ENCODE measurements at places on chromosomes 1 and 21.
A peak's percentile ranks its signal among the peaks of the same experiment; 100 is the strongest.

- no peak for DNase-seq
Measured at GRCh38 chr21:45511661-45512431, 30.4 kb downstream of the SLC19A1 start.

DNA sequence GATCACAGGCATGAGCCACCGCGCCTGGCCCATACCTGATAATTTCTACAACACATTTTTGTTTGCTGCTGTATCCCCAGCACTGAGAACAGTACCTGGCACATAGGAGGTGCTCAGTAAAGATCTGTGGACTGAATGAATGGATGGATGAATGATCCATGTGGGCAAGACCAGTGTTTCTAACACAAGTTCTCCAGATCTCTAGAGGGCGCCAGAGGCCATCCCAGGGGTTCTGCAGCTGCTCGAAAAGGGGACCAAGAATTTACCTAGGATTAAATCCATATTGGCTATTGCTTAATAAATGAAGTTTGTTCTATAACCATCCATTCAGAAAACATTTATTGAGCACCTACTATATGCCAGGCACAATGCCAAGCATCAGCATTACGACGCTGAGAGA is 167.7 kb downstream of the ACTL8 start:
- DNase-seq = peak; percentile 4

DNA sequence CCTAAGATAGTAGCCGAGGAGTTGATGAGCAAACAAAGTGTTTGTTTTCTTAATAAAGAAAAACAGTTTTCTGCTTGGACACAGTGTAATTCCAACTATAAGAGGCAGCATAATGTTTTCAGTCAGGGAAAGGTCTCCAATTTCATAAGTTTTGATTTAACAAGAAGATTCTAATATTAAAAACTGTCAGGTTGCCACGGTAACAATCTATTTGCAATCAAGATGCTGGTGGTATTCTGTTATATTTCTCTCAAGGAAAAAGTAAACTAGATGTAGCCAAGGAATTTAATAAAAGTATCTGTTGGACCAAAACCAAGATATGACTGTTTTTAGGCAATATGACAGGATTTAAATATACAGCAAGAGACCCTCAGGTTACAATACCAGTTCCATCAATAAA is 211.7 kb downstream of the SMYD3 start:
- DNase-seq = no peak

DNA sequence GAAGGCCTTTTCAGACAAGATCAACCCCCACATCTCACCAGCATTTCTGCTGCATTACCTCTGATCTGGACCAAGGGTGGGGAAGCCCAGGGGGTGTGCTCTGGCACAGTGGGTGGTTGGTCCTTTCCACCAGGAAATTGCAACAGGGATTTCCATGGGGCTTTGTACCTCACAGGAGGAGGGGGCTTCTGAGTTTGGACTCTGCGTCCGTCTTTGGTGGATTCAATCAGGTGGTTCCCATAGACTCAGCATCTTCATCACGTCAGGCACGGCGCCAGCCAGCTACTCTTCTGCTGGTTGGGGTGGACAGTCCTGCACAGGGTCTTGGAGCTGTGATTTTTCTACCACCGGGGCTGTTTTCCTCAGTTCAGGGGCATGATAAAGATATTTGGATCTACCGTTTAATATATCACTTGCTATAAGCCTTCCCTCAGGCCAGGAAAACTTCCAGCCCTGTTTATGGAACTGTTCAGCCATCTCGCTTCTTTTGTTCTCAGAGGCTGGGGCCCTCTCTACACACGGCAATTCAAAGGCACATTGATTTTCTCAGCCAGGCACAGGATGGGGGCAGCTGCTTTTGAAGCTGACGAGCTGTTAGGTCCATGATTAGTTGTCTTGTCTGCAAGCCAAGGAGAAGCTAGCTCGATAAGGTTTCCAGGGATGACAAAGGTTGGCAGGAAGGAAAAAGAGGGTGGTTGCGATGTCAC is 467.3 kb downstream of the CAMTA1 start:
- DNase-seq = no peak

GRCh38 chr1:213376862-213377372 is 325.9 kb downstream of the RPS6KC1 start:
- no peak for DNase-seq

- DNase-seq = no peak
Measured at GRCh38 chr1:75548721-75549480, 62.0 kb downstream of the SLC44A5 start.

DNA sequence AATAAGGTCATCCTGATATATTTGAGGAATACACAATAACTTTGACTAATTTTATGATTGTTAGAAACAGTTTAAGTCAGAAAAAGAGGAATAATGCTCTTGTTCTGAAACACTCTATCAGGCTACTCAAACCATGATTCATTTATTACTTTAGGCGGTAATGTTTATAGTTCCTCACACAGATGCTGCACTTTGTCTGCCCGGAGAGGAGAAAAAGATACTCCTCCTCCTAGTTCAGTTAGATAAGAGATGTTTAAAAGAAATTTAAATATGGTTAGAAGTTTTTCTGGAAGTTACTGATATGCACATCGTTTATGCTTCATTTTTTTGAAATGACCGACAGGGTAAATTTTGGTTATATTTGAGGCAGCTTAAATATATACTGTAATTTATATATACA is 103.0 kb downstream of the ZMYM4 start:
- no peak for DNase-seq

DNA sequence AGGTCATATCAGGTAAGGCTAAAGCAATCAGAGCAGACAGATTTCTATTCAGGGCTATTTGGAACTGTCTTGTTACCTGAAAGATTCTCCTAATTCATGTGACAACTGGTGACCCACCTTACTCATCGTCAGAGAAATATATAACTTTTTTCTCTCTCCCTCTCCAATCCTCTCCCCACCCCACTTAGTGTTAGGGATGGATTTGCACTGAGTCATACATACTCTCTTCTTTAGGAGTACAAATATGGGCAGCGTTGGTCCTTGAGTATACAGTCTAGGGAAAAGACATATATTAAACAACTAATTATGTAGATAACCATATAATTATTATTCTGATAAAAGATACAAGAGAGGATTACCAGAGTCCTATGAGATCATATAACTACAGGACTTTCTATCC is 246.3 kb downstream of the HHIPL2 start:
- no peak for DNase-seq

GRCh38 chr1:12152113-12152891 is 14.5 kb upstream of the TNFRSF1B start:
- no peak for DNase-seq

- no peak for DNase-seq
Measured at GRCh38 chr1:77841574-77841973, 46.9 kb upstream of the NEXN start.

GRCh38 chr1:175272361-175272760 is 79.8 kb upstream of the KIAA0040 start:
- DNase-seq = no peak

DNA sequence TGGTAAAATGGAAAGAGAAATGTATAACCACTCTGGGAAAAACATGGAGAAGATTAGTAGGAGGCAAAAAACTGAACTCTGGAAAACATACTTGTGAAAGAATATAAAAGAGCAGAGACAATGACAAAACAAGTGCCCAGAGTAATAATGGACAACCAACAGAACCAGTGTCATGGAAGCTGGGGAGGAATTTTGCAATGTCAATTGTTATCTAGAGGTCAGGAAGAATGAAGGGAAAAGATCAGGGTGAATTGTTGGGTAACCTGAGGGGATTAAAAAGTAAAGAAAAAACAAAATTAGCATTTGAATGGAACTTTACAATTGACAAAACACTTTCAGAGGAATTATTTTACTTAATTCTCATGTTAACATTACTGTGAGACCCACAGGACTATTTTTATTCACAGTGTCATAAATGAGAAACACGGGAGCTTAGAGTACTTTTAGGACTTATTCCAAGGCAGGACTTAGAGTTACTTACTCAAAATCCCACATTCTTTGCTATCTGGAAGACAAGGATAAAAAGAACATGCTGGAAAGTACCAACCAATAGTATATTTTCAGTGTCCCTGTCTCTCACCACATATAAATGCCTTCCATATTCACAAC is 19.5 kb downstream of the JAM2 start:
- no peak for DNase-seq

GRCh38 chr1:150981177-150981804 is 801 bp upstream of the ANXA9 start:
- no peak for DNase-seq

GRCh38 chr1:53660666-53661065 is 78.3 kb downstream of the GLIS1 start:
- no peak for DNase-seq

DNA sequence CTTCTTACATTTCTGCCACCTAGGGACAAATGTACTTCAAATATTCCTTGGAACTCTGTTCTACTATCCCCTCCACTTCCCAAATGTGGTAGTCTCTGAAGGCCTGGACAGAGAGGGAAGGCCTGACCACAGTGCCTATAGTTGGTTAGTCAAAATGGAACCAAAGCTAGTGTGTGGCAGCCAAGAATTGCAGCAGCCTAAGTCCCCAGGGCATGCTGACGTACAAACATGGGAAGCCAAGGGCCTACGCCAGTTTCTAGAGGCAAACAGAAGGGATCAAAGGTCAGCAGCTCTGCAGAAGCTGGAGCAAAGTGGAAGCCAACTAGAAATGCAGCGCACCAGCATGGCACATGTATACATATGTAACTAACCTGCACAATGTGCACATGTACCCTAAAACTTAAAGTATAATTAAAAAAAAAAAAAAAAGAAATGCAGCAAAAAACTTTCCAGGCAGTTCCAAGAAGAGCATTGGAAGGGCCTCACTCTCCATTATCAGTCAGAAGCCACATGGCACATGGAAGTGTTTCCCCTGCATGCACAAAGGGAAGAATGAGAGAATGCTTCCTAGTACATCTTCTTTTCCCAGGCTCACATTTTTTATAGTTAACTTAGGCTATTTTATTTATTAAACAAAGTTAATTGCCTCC is 39.4 kb upstream of the GADD45A start:
- no peak for DNase-seq

DNA sequence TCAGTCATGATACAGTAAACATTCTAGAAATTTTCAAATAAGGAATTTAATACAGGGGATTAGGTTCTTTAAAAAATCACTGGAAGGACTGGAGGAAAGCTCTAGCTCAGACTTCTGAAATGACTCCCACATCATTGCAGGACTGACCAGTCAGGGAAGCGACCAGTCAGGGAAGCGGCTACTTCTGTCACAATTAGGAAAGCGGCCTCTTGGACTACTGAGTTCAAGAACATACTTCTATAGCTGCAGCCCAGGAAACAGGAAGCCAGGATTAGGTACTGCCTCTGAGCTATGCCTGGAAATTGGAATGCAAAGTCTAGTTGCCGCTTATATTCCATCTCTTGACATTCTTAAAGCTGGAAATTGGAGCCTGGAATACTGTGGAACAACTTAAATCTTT is 45.5 kb downstream of the USP25 start:
- no peak for DNase-seq

DNA sequence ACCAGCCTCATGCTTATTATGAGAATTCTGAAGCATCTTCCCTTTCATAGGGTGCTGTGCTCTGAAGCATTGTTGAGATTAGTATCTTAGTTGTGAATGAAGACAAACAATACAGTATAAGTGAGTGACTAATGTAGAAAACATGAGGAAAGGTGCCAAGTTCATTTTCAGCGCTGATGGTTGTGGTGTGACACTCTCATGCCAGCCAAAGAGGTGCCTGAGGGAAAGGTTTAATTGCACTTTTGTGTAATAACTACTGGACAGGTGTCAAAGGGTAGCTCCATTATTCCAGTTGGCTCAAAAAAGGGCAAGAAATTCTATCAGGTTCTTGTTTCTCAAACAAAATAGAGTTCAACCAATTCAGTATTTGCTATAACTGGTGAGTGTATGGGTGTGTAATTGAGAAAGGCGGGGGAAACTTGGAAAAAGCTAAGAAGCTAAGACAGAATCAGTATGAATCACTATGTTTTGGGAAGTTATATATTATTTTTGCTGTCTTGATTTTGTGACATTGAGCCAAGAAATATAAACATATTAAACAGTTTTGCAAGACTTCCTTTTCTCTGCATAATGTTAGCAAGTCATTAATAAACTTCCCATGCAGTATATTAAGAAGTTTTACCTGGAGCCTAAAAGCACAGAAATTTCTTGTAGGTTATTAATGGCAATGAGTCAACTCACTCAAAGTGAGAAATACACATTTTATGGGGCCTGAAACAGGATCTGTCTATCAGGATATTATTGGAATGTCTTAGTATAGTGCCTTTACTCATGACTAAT is 31.8 kb downstream of the KCNK2 start:
- DNase-seq = no peak

GRCh38 chr1:221637641-221638041 is 104.2 kb downstream of the DUSP10 start:
- DNase-seq = no peak

DNA sequence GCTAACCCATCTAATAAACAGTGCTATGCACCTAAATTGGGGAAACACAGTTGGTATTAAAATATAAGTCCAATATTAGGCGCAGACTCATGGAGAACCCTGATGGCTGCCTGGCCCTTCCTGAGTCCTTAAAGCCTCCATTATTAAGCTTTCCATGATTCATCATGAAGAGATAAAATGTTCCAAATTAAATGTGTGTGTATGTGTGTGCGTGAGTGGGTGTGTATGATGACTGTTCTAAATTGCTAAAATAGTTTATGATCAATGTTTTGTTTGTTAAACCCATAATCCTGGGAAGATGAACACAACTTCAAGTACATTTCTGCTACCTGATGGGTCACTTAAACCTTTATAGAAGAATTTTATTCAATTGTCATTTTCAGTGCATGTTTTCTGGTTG is 6.3 kb upstream of the RBBP5 start:
- no peak for DNase-seq

DNA sequence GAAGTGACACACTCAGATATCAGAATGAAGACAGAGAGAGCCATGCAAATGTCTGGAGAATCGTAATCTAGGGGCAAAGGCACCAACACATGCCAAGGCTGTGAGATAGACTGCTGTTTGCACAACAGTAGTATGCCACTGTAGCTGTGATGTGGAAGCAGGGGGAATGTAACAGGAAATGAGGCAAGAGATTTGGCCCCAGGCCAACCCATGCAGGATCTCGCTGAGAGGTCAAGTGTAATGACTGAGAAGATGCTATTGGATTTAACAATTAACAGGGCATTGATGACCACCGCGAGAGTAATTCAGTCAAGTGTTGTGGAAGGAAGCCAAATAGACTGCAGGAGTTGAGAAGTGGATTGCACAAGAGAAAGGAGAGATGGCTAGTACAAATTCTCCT is 107.3 kb upstream of the ST6GALNAC5 start:
- DNase-seq = no peak

DNA sequence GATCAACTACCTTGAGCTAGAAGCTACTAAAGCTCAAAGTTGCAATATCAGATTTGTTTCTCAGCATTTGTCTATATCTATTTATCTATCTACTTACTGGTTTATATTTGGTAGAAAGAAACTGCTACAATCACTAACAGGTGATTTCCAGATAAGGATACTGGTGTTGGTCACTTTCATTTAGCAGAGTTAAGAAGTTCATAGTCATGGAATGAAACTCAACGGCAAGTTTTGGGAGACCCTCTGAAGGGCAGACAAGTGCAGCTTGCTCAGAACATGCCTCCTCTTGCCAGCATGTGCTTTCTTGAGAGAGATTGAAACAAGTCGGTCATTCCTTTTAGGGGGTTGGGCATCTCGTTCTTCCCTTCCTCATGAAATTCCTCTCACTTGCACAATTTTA is 296.5 kb downstream of the GRIK1 start:
- DNase-seq = no peak

- DNase-seq = no peak
Measured at GRCh38 chr1:171292799-171293198, 21.2 kb upstream of the FMO4 start.
